ENCODE measurements at places on chromosomes 6 and 20.

GRCh38 chr20:2872459-2873009 lies 747 bp upstream of the PTPRA start:
- DNase-seq = peak; percentile 85

DNA sequence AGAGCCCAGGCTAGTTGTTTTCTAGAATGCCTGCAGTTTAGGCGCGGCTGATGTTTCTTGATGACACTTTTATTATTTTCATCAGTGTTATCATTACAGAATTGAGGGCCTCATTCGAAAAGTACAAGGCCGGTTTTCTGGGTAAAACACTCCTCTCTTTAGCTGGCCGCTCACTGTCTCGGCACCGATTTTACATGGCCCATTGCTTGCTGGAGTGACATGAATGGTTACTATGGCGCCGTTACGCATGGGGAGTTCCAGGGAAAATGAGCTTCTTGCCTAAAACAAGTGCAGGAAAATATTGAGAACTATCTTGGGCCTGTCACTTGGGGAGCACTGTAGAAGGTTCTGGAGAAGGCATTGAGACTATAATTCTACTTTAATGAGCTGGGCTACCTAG lies 317.8 kb downstream of the CDH4 start:
- DNase-seq = no peak

- DNase-seq = no peak
Measured at GRCh38 chr6:19864285-19864684, 27.1 kb downstream of the ID4 start.

DNA sequence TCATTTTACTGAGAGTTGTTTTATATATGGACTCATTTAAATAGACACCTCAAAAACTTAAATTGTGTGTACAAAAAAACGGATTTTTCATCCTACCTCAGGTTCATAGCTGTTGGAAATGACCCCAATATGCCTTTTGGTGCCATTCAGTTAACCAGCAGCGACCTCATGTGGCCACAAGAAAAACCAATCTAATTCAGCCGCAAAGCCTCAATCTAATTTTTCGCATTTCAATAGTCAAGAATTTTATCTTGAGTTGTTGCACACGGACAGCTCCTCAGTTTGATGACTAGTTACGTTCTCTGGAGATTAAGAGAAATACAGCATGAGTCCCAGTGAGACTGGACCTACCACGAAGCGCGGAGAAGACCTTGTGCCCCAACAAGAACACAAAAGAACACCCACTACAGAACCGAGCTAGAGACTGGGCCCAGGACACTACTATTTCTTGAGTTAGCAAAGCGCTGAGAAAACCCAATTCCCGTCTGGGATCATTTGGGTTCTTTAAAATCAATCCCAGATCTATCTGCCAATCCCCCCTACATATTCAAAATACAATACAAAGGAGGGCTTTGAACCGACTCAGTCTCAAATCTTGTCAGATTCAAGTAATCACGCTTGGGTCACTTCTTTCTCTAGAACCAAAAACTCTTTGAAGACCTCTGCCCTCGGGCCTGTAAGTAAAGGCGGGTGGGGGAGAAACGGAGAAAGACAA lies 1.1 kb downstream of the TCP11 start:
- DNase-seq = peak; percentile 48

DNA sequence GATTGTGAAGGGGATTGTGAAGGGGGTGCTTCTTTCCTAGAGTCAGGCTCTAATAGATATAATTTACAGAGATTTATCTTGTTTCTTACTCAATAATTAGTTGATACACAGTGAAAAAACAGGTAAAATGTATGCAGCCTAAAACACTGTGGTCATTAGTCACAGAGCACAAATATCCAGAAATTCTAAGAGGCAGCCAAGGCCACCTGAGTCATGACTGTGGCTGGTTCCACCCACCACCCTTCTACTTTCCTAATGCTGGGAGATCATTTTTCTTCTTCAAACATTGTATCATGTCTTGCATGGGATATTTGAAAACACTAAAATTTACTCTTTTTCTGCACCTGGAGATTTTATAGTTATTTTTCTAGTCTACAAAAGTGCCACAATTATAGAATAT lies 181.6 kb downstream of the OTOR start:
- no peak for DNase-seq

GRCh38 chr6:2998998-2999617 lies 586 bp upstream of the NQO2 start:
- peak; percentile 81 for DNase-seq

DNA sequence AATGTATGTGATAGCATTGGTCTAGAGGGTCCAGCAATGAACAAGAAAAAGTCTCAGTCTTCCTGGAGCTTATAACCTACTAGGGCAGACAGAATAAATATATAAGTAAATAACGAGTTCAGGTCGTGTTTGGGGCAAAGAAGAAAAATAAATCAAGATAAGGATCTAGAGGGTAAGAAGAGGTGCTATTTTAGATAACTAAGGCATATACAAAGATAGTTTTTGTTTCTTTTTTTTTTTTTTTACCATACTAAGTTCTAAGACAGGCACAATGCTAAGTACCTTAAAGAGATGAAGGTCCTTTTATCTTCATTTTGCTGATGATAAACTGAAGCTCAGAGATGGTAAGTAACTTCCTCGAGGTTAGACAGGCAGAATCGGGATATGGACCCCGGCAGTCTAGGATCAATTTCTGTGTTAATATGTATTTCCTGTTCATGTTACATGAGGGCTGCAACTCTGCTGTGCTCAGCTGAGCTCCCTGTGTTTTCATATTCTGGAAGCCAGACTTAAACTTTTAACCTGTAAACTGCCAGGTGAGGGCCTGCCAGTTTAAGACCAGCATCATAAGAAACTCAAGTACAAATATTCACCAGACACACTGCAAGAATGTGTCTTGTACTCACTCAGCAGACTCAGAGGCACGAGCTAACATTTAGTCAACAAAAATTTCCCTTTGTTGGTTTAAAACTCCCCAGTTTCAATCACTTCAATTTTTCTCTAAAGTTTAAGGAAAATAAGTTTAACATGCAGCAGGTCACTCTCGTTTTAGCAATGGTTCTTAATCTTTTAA lies 23.3 kb downstream of the SESN1 start:
- no peak for DNase-seq

GRCh38 chr20:50635676-50636600 lies 55.4 kb downstream of the RIPOR3 start:
- peak; percentile 75 for DNase-seq

GRCh38 chr20:43515628-43516027 lies 8.1 kb downstream of the L3MBTL1 start:
- no peak for DNase-seq

GRCh38 chr6:19865178-19865577 lies 28.0 kb downstream of the ID4 start:
- no peak for DNase-seq

DNA sequence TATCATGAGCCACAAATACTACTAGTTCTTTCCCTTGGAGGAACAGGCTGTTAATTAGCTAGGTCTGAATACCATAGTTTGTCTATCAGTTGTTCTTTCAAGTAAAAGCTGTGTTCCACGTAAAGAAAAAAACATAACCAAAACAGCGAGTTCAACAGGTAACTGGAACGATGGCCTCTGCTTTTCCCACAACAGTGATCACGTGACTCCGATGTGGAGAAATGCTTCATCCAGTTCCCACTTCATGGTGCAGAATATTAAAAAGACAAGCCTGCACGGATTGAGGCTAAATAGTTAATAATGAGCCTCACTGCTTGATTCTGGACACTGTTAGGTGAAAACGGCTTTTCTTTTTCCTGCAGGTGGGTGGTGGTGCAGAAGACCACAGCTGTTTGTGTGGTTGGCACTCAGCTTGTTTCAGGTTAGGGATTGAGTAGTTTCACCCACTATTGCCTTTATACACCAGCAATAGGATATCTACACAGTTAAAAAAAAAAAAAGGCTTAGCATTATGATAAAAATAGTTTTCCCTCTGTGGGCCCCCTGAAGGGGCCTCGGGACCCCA lies 88.1 kb downstream of the DACT2 start:
- no peak for DNase-seq

GRCh38 chr6:131628726-131629125 lies 684 bp upstream of the MED23 start:
- no peak for DNase-seq

DNA sequence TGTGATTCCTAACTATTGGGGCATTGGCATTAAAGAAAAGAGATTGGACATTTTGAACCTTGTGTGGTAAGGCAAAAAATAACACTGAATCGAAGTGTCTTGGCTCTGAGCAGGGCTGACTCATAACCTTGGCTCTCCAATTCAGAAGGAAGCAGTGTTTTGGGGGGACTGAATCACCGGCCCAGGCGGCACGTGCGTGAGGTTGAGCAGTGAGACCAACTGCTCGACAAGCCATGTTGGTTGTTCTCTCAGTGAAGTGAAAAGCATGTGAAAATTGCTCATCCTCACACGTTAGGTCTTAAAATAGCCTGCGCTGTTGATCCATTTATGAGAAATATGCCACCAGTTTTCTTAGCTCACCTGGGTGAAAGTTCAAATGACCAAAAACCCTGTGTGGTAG lies 137.8 kb upstream of the SPACA1 start:
- peak; percentile 62 for DNase-seq

- no peak for DNase-seq
Measured at GRCh38 chr20:41443691-41444090, 77.1 kb upstream of the EMILIN3 start.

DNA sequence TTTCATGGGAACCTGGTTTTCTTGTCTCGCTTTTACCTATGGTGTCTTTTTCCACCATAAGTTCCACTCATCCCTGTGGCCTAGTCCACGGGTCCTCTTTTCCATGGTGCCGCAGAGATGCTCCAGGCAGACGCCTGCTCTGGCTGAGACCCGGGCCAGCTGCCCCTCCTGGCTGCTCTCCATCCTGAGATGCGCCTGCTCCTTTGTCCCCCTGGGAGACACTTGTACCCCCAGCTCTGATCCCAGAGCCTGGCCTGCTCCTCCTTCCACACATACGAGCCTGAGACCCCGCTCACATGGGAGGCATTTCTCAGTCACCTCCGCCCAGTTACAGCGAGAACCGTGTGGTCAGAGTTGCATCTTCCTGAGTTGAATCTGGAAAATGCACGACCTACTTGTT lies 29.6 kb downstream of the RNASET2 start:
- no peak for DNase-seq

GRCh38 chr6:40473026-40473425 lies 114.1 kb downstream of the LRFN2 start:
- no peak for DNase-seq

GRCh38 chr20:48411245-48411644 lies 416.6 kb downstream of the PREX1 start:
- DNase-seq = no peak

GRCh38 chr20:51532577-51533191 lies 9.8 kb downstream of the NFATC2 start:
- DNase-seq = no peak

DNA sequence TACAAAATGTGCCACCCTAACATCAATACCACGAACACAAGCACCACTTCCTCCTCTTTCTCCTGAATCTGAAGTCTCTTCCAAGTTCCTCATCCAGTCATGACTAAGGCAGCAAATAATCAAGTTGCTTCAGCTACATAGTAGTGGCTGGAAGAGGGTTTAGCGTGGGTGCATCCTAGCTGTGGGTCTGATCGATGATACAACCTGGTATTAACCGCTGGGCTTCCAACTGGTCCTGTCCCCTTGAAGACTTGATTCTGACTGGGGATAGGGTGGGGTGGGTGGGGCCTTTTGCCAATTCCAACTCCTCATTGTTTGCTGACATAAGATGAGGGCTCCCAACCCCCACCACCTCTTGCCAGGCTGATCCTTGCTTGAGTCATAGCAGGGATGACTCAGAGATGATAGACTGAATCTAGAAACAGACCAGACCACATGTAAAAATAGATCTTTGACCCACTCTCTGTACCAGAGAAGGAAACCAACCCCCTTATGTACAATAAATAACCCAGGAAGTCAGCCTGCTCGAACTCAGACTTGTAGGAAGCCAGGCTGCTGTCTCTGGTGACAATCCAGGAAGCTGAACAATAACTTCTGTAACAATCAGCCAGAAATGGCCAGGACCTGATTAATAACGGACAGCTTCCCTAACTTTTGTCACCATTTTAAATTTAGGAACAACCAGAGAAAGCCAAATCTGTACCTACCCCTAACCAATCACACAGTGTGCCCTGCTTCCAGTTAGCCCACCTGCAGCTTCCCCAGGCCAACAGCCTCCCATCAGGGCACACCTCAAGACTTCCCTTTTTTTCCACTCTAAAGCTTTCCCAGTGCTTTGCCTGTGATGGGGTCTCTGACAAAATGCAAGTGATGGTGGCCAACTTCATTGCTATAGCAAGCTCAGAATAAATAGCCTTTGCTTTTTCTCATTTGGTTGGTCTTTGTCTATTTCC lies 68.9 kb upstream of the FAM184A start:
- DNase-seq = peak; percentile 65

DNA sequence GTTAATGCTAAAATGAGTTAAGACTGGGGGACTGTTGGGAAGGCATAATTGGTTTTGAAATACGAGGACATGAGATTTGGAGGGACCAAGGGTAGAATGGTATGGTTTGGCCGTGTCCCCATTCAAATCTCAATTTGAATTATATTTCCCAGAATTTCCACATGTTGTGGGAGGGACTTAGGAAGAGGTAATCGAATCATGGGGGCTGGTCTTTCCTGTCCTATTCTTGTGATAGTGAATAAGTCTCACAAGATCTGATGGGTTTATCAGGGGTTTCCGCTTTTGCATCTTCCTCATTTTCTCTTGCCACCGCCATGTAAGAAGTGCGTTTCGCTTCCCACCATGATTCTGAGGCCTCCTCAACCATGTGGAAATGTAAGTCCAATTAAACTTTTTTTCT lies 12.7 kb downstream of the ZBTB9 start:
- DNase-seq = no peak

- no peak for DNase-seq
Measured at GRCh38 chr6:103672169-103672568, 1187.5 kb downstream of the HACE1 start.

- no peak for DNase-seq
Measured at GRCh38 chr20:39877788-39878187, 811.2 kb downstream of the MAFB start.

DNA sequence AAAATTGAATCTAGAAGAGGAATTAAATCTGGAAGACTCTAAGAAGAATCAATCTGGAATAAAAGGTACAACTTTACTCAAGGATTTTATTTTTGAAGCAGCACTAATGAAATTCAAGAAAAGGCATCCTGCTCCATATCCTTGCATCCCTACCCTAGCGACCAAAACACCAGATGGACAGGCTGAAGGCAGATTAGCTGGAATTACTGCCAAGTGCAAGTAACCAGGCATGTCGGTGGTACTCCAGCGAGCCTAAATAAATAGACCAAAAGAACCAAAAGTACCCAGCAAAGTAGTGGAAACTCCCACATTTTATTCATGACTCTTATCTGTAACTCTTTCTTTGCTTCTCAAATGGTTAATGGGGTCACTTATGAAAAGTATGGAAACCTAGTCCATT lies 21.0 kb downstream of the OPRM1 start:
- DNase-seq = no peak

- no peak for DNase-seq
Measured at GRCh38 chr6:170057961-170058877, 232.7 kb downstream of the DLL1 start.

DNA sequence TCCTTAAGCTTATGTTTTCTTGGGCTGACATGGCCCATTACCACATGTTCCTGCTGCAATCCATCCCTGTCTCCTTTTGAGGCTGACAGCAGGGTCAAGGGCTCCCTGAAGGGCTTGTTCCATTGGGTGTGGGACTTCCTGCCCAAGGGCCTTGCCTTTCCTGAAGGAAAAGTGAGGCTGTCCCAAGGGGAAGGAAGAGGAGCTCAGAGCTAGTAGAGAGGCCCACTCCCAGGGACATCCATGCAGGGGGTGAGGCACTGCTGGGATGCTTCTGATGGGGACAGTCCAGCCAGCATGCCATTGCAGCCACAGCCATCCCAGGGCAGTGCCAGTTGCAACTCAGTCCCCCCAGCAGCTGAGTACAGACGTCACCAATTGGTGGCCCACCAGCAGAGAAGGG lies 138.4 kb upstream of the FOXA2 start:
- no peak for DNase-seq
